ENCODE measurements at places on chromosomes 1 and 21.

GRCh38 chr1:227780101-227781044 lies 35.1 kb upstream of the PRSS38 start:
- no peak for DNase-seq

GRCh38 chr1:37596182-37596667 lies 488 bp upstream of the GNL2 start:
- no peak for DNase-seq

- DNase-seq = peak; percentile 48
Observed at GRCh38 chr1:35243691-35244090, 24.8 kb upstream of the ZMYM4 start.

DNA sequence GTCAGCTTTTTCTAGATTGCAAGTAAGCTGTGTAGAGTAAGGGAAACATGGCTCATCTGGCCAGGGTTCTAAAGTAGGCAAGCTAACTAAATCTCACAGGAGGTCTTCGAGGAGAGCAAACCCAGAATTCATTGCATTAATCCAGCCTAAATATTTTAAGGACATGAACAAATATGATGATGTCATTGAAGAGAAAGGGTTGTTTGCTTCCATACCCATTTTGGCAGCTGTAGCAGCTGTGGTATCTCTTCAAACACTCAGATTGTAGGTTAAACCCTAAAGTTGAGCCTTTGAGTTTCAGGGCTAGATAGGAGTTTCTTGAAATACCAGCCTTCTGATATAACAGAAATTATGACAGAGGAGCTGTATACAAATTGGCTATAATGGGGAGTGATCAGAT lies 200.5 kb upstream of the C1orf105 start:
- DNase-seq = no peak

- no peak for DNase-seq
Observed at GRCh38 chr1:86993269-86993985, 79.0 kb downstream of the HS2ST1 start.

DNA sequence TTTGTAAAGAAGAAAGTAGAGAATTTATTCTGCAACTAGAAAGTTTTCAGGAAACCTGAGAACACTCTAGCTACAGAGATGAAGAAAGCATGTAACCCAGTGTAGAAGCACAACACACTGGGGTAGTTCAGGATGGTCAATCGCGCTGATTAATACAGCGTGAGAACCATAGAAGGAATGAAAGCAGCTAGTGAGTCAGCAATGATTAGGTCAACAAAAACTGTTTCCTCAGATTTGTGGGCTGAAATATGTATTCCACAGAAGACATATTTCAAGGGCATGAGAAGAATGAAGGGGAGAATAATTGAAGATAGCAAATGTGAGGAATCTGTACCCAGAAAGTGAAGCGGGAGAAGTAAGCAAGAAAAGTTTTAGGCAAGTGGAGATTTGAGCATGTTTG lies 97.8 kb upstream of the ADGRL2 start:
- DNase-seq = no peak

- no peak for DNase-seq
Observed at GRCh38 chr1:85581802-85582686, 1.5 kb downstream of the CCN1 start.

DNA sequence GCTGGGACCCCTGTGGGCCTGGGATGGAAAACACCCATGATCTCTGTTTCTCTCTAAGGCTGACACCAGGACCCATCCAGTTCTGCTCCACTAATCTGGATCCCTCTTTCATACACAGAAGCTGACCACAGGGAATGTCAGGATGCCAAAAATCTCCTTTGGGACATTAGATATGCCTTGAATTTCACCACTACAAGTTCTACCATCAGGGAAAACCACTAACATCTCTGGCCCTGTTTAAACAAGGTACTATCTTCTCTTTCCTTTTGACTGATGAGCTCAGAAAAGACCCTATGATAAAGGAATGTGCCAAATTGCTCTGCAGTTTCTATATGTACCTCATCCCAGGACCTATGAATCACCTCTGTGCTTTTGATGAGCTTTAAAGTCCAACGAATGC lies 10.2 kb upstream of the PLXNA2 start:
- DNase-seq = no peak

GRCh38 chr1:205247130-205247921 lies 19.6 kb downstream of the TMCC2 start:
- peak; percentile 58 for DNase-seq
